Substantia nigra (tissue), 51 donors: ENCODE measurements at places on chromosomes 12 and 14.

- no peak for DNase-seq
Observed at GRCh38 chr12:21892341-21892740, 48.9 kb downstream of the ABCC9 start.

DNA sequence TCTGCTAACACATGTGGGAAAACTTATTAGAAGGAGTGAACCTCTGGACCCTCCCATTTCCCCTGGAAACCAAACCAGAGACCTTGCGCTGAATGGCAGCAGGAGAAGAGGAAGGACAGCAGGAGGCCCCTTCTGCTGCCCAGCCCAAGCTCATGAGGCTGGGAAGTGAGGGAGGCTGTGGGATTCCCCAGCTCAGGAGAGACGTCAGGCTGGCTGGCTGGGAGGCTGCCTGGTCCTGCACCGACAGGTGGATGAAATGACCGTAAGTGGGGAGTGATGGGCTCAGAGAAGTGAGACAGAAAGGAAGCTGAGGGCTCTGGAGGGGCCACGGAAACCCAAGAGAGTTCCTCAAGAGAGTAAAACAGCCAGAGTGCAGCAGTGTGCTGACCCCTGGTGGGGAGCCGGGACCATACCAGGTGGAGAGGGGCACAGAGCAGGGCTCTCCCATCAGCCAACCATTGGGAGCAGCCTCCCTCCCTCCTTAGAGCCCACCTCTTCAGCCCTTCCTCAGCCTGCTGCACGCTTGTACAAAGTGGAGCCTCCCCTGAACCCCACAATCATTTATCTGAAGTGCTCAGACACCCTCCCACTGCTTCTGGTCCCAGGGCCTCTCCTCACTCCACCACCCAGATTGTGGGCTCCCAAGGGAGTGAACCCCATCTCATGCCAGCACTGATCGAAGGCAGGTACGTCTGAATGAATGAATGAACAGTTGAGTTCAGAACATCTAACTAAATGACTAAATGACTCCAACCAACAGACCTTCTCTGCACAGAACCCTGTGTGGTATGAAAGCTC is 14.0 kb downstream of the TAMALIN start:
- DNase-seq, result no peak

GRCh38 chr14:75917322-75917945 is 64.4 kb downstream of the TGFB3 start:
- no peak for DNase-seq

DNA sequence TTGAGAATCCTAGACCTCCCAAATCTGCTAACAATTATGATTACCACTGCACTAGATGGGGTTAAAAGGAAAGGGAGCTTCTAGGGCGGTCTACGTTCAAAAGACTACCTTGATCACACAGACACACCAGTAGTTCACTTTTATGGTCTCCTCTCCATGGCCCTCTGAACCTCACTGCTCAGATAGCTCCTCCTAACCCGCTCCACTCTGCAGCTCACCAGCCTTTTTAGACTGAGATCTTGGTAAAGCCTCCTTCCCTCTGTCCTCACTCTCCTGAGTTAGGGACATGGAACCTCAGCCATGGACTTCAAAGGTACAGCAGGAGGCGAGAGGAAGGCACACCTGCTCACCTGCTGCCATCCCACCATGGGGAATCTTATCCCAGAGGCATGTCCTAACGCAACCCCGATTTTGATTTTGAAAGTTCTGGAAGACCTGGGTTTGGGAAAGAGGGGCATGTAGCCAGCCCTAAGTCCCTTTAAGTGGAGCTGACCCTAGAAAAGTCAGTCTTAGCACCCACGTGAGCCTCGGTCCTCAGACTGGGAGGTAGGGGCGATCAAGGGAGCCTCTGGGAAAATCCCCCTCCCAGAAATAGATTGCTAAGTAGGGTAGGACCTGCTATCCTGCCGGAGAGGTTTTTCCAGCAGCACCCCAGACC is 1.3 kb downstream of the ZNF219 start:
- no peak for DNase-seq

GRCh38 chr12:132413931-132414588 is 75.9 kb upstream of the FBRSL1 start:
- DNase-seq, result no peak

DNA sequence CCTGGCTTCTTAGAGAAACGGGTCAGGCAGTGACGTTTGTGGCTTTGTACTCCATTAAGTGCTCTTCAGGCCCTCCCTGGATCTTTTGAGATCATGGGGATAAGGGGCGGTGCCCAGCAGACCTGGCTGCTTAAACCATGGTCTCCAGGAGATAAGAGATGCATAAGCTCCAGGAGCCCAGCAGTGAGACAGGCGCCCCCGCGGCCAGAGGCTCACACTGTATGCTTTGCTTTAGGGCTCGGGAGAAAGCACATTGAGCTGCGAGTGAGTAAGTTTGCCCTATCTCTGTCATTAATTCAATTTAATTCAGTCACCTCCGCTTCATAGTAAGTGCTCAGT is 359.5 kb downstream of the CACNA1C start:
- DNase-seq, result no peak

GRCh38 chr12:101915841-101916240 is 38.5 kb downstream of the DRAM1 start:
- no peak for DNase-seq

GRCh38 chr14:33946679-33947476 is 4.0 kb downstream of the EGLN3 start:
- DNase-seq, result no peak

GRCh38 chr14:100834082-100834793 is 8.3 kb downstream of the MEG3 start:
- DNase-seq, result no peak

- DNase-seq, result no peak
Observed at GRCh38 chr12:68451261-68452077, 119.3 kb upstream of the MDM1 start.

GRCh38 chr14:61463664-61464285 is 142.4 kb downstream of the PRKCH start:
- DNase-seq, result no peak

DNA sequence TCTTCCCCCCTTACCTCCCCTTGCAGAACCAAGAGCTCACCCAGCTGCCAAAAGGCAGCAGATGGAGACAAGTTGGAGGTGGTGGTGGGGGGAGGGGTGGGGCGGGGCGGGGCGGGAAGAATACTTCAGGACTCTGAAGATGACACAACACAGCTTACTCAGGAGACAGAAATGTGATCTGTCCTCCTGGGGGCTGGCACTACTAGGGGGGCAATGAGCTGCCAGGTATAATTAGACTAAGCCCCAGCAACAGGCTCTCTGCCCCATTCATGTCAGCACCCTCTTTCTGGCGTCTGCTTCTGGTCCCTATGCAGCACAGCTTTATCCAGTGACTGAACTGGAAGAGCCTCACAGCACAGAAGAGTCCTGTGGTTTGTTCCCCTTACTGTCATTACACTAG is 407.0 kb downstream of the MED13L start:
- no peak for DNase-seq
